ENCODE measurements at places on chromosomes 12 and 14. TPM values are rescaled to one million over a fixed set of nuclear protein-coding genes. Genes with fewer than 3 reads are reported as not detected.

HOXC6 gene
- 6.0 TPM for total RNA-seq

GRCh38 chr14:36863271-36863670 is 201.6 kb downstream of the PAX9 start:
- DNase-seq, result no peak

DNA sequence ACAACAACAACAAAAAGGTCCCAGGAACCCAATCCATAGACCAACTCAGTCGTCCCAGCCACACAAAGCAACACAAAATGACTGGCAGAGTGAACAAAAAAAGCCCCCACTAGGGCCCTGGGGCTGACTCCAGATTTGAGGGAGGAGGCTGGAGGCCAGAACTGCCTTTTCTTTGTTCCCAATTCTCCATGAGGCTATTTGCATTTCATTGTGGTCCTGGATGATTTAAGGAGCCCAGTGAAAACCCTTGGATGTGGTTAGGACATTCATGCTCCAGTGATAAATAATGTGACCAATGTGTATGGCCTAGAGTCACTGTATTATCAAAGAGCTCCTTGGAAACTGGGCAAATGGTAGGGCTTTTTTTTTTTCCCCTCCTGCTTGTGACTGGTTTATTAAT is 192.9 kb downstream of the NUAK1 start:
- DNase-seq, result peak; percentile 76

- no peak for DNase-seq
Observed at GRCh38 chr12:101799774-101800173, 31.0 kb downstream of the GNPTAB start.

GRCh38 chr14:81534510-81535074 is 939 bp upstream of the SEL1L start:
- no peak for DNase-seq

GRCh38 chr12:48969833-48970701 is 1.5 kb downstream of the WNT10B start:
- DNase-seq, result no peak

GRCh38 chr14:100523843-100524169 is 63.4 kb downstream of the BEGAIN start:
- no peak for DNase-seq

GRCh38 chr12:116539905-116540482 is 19.2 kb upstream of the MAP1LC3B2 start:
- DNase-seq, result peak; percentile 82

DNA sequence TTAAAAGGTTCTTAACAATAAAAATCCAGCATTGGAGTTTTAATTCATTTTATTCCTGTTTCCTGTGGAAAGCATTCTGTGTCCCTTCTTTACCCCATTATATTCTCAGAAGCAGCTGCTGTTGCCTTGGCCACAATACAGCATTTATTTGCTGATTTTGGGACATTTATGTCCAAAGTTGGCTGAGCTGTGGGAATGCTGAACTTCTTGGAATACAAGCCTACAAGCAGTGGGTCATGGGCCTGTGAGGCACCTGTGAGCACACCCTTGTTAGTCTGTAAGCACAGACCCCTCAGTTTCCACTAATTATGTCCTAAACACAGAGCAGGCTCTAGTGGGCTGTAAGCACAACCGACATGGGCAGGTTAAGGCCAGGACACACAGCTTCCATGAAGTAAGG is 122.2 kb upstream of the IGF1 start:
- DNase-seq, result no peak

GRCh38 chr14:89635615-89636014 is 218.6 kb upstream of the FOXN3 start:
- DNase-seq, result no peak

- DNase-seq, result no peak
Observed at GRCh38 chr12:22306311-22306710, 28.2 kb downstream of the ST8SIA1 start.

- DNase-seq, result peak; percentile 98
Observed at GRCh38 chr12:6613776-6614512, 6.8 kb upstream of the CHD4 start.

DNA sequence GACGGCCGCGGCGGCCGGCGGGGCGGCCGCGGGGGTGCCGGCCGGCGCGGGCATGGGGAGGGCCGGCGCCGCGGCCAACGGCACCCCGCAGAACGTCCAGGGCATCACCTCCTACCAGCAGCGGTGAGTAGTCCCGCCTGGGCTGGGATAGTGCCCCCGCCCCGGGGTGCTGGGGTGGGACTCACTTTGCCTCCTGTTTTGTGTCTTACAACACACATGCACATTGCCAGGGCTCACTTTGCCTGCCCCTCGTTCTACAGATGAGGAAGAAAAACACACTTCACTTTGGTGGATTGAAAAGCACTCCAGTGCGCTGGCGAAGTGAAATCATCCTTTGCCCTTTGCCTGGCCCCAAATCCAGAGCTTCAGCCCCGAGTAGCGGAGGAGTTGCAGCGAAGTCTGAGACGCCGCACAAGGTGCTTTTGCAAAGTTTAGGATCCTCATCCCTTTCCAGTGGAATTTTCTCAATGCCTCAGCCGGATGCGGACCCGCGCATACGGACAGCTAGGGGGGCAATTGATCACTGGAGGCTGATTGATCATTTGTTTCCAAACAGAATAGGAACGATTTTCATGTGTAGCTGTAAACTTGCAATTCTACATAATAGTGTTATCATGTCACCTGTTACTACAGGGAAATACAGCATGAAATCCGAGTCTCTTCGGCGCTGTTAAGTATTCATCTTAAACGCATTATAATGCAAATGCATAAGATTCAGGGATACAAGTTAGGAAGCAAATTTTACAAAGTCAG is 3.6 kb upstream of the NPAS3 start:
- no peak for DNase-seq

DNA sequence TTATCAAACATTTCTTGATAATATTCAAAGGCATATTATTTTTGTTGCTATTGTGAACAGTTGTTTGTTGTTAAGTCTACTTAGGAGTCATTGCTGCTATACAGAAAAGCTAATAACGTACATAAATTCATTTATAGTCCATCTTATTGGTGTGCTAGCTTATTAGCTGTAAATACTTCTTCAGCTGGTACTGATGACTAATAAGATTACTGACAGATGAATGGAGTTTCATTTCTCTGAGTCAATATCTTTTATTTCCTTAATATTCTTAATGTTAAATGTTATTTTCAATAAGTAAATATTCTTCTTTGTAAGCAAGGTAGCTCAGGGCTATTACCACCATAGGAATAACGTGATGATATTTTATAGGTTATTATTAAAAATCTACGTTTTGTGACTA is 139.4 kb upstream of the SLCO1C1 start:
- no peak for DNase-seq

- DNase-seq, result no peak
Observed at GRCh38 chr14:103526247-103526913, 2.6 kb upstream of the TRMT61A start.

GRCh38 chr14:70472253-70473159 is 20.5 kb downstream of the ADAM21 start:
- peak; percentile 19 for DNase-seq

GRCh38 chr12:113295886-113296556 is 38.9 kb downstream of the SLC8B1 start:
- no peak for DNase-seq

DNA sequence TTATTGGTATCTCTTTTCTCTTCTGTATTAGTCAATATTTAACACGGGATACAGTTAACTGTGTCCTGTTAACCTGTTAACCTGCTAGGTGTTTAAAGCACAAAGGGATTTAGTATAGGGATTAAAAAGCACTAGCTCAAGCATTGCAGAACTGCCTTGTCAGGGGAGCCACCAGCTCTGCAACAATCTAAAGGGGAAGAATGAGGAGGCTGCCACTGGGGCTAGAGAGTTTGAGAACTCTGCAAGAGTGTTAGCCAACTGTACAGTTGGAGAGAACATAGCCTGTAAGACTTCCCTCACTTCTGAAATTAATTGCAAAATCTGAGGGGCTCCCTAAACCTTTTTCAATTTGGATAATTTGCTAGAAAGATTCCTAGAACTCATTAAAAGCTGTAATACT is 6.5 kb upstream of the VRK1 start:
- DNase-seq, result no peak

DNA sequence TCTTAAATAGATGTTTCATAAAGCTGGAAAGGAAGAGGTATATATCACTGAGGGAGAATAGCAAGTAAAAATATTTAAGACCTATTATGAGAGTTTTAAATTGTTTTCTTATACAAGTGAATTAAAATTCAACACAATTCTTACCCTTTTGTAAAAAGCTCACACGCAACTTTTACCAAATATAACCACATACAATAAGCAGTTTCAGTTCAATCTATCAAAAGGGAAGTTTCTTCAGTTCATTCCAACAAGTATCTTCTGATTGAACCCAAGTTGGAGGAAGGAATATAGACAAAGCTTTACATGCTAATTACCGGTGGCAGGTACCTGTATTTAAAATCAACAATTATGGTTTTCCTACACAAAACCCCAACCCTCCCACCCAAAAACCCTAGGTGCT is 41.1 kb downstream of the GTF2A1 start:
- DNase-seq, result no peak

DNA sequence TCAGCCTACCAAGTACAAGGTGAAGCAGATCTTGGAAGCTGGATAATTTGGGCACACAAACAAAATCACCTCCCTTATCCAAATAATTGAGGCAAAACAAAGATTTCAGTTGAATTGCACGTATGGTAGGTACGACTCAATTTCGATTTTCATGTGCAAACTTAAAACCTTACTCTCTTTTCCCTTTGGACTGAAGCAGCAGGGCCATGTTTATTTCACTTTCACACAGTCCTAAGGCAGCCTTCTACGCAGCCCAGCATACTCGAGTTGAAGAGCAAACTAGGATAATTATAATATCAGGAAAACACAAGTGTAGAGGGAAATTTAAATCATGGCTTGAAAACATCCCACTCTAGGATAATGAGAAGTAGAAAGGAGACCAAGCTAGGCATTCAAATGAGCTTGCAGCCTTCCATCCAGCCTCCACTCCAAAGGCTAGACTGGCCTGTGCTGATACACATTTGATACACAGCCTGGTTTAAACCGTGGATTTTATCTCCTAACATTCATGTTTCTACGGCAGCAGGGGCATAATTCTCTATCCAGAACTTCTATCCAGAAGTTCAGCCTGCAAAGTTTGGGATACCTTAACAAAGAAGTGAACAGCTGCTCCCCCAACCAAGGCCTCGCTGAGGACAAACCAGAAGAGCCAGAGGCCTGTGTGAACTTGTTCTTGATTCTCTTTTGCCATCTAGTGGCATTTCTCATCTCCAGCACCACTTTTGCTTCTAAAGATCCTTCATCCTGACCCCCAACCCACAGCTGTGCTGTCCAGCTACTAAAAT is 2.4 kb upstream of the RNASE7 start:
- DNase-seq, result peak; percentile 61

GRCh38 chr12:121849665-121850064 is 9.0 kb downstream of the HPD start:
- no peak for DNase-seq

- no peak for DNase-seq
Observed at GRCh38 chr12:42996869-42997431, 407.4 kb upstream of the PRICKLE1 start.

Data from renal cortical epithelial cell (primary cell).